ENCODE measurements at places on chromosomes 13 and 19. TPM values are rescaled to one million over a fixed set of nuclear protein-coding genes. Genes with fewer than 3 reads are reported as not detected.

DNA sequence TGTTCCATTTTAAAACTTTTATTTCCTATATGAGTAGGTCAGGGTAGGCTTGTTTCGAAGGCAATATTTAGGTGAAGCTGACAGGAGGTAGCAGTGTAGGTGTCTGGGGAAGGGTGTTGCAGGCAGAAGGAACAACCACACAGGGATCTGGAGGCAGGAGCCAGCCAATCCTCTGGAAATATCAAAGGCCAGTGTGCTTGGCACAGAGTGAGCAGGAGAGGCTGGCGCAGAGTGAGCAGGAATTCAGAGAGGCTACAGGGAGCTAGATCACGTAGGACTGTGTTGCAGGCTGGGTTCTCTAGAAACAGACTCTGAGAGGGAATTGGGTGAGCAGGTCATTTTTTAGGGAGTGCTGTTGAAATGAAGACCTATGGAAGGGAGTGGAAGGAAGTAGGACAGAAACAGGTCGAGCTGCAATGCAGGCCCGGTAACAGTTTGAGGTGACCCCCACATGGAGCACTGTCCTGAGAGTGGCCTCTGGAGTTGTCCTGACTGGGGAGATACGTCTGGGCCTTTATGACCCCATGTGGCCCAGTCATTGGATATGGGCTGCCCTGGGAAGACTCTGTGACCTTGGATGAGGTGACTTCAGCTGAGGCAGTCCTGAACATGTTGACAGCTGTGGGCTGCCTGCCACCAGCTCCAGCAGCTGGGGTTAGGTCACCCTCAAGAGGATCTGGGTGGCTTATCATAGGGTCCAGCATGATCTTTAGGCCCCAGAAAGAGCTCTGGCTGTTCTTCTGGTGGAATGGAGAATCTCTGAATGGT, 51.7 kb downstream of the ERCC5 start:
- no peaks in the 10 kb centered on the region for H3K36me3 ChIP-seq
- peaks cover 3% of the 10 kb centered on the region for H3K4me1 ChIP-seq
- DNase-seq = no peak
- no peak overlapping the region for H3K27ac ChIP-seq
- no peaks in the 10 kb centered on the region for H3K27me3 ChIP-seq
- H3K4me3 ChIP-seq = no peak overlapping the region

The NKPD1 gene
- total RNA-seq = 0.39 TPM

- H3K4me3 ChIP-seq = no peak overlapping the region
- H3K4me1 ChIP-seq = peaks cover 12% of the 10 kb centered on the region
- H3K27ac ChIP-seq = no peak overlapping the region
- H3K36me3 ChIP-seq = no peaks in the 10 kb centered on the region
- H3K27me3 ChIP-seq = no peaks in the 10 kb centered on the region
Observed at GRCh38 chr19:48311384-48311783, 14.0 kb upstream of the EMP3 start.

- H3K36me3 ChIP-seq = peaks cover 3% of the 10 kb centered on the region
- peaks cover 18% of the 10 kb centered on the region for H3K4me1 ChIP-seq
- H3K27ac ChIP-seq = no peak overlapping the region
- no peak for DNase-seq
- H3K4me3 ChIP-seq = peak overlapping the region; percentile 71
- peaks cover 36% of the 10 kb centered on the region for H3K27me3 ChIP-seq
Observed at GRCh38 chr19:1455336-1456120, 5.6 kb downstream of the APC2 start.

The LRRC25 gene
- not detected for total RNA-seq

GRCh38 chr19:8261881-8262280, 46.3 kb downstream of the CD320 start:
- H3K4me1 ChIP-seq = peaks cover 4% of the 10 kb centered on the region
- no peaks in the 10 kb centered on the region for H3K36me3 ChIP-seq
- no peak overlapping the region for H3K4me3 ChIP-seq
- peaks cover 6% of the 10 kb centered on the region for H3K27me3 ChIP-seq
- DNase-seq = no peak

GRCh38 chr19:52410276-52410675, 12.6 kb downstream of the ZNF528 start:
- no peak for DNase-seq
- H3K27me3 ChIP-seq = no peaks in the 10 kb centered on the region
- no peaks in the 10 kb centered on the region for H3K4me1 ChIP-seq
- H3K27ac ChIP-seq = no peak overlapping the region
- peaks cover 16% of the 10 kb centered on the region for H3K36me3 ChIP-seq
- H3K4me3 ChIP-seq = no peak overlapping the region

The CCDC70 gene
- total RNA-seq = not detected

The ACER1 gene
- total RNA-seq = not detected

The C1QTNF9B gene
- not detected for total RNA-seq

DNA sequence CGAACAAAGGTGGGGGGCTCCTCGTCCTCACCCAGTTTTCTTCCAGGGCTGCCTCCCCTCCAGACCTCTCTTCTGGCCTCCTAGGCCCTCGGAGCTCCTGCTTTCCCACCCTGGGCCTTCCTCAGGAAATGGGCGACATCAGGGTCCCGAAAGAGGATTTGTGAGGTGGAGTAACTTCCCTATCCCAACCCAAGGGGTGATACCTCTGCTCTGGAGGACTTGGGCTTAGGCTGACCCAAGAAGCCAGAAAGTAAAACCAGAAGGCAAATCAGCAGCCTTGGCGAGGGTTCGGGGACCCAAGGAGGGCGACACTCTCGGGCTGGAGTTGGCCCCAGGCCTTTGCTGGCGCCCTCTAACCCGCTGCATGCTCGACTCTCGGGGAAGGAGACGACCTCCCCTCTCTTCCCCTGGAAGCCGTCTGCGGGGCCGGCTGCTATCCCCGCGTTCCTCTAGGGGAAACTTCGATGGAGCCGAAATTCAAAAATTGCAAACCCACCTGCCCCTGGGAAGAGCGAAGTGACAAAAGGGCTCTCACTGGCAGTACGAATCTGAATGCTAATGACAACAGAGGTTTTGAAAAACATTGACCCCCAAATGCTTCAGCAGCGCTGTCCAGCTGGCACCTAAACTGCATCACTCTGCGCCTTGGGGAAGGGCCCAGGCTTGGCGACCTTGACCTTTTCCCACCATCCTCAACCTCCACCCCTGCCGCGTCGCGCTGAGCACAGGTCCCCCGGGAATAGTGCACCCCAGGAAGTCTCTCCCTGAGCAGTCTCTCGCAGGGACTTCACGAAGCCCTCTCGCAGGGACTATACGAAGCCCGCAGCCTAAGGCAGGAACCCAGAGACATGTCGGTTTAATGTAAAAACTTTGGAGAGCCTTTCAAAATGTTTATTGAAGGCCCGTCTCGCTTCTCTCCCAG, 2.4 kb downstream of the PDX1 start:
- H3K4me3 ChIP-seq = peak overlapping the region; percentile 19
- peaks cover under 1% of the 10 kb centered on the region for H3K36me3 ChIP-seq
- H3K4me1 ChIP-seq = peaks cover 26% of the 10 kb centered on the region
- no peak for DNase-seq

The FOSB gene
- total RNA-seq = 0.26 TPM

The NOVA2 gene
- total RNA-seq = 25.6 TPM

GRCh38 chr19:51571599-51571998, 516 bp downstream of the ZNF175 start:
- H3K4me1 ChIP-seq = peaks cover 17% of the 10 kb centered on the region
- peaks cover 41% of the 10 kb centered on the region for H3K27me3 ChIP-seq
- no peak for DNase-seq
- H3K27ac ChIP-seq = no peak overlapping the region

GRCh38 chr13:95455782-95456181, 96.7 kb upstream of the CLDN10 start:
- no peak overlapping the region for H3K4me3 ChIP-seq
- DNase-seq = no peak
- H3K36me3 ChIP-seq = peaks cover 8% of the 10 kb centered on the region
- H3K27me3 ChIP-seq = no peaks in the 10 kb centered on the region
- H3K4me1 ChIP-seq = no peaks in the 10 kb centered on the region

The OR4F17 gene
- not detected for total RNA-seq

DNA sequence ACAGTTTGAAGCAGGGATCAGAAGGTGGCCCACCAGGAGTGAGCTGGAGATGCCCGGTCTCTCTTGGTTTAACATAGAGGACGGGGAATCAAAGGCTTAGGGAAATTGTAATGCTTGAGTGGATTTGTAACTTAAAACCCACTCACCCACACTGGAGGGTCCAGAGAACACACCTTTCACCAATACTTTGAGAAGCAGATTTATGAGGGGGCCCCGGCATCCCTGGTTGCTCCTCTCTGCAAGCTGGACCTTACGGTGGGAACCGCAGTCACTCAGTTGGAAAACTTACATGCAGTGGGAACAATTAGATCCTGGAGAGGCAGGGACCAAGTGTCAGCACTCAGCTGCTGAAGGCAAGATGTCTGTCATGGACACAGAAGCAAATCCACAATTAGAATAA, 20.5 kb downstream of the PPP5C start:
- no peak for DNase-seq
- no peaks in the 10 kb centered on the region for H3K27me3 ChIP-seq
- no peak overlapping the region for H3K4me3 ChIP-seq
- H3K36me3 ChIP-seq = peaks cover 4% of the 10 kb centered on the region
- no peak overlapping the region for H3K27ac ChIP-seq
- H3K4me1 ChIP-seq = peaks cover 7% of the 10 kb centered on the region

- peaks cover 20% of the 10 kb centered on the region for H3K27me3 ChIP-seq
- no peaks in the 10 kb centered on the region for H3K4me1 ChIP-seq
- DNase-seq = no peak
- H3K27ac ChIP-seq = no peak overlapping the region
Observed at GRCh38 chr19:31594701-31595100, 245.5 kb upstream of the TSHZ3 start.

DNA sequence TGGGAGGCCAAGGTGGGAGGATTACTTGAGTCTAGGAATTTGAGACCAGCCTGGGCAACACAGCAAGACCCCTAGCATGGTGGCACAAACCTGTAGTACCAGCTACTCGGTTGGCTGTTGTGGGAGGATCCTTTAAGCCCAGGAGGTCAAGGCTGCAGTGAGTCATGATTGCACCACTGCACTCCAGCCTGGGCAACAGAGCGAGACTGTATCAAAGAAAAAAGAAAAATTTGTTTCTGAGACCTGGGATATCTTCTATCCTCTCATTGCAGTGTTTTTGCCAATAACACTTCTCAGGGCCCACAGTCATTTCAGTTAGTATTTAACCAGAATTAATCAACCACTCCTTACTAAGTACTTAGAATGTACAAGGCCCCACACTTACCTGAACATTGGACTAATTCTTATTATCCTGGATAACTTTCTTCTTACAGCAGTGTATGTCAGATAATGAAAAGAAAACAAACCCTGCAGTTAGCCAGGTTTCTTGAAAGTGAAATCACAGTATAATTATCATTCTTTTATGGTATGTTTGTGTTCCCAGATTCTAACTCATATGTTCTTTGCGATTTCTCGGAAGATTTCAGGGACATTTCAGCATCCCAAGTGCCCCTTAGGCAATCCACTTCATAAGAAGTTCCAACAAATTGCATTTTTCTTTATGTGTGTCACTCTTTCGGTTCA, 75.6 kb upstream of the KLF5 start:
- no peaks in the 10 kb centered on the region for H3K4me1 ChIP-seq
- DNase-seq = no peak
- H3K27ac ChIP-seq = no peak overlapping the region

GRCh38 chr19:15136234-15136954, 29.2 kb downstream of the SYDE1 start:
- H3K36me3 ChIP-seq = no peaks in the 10 kb centered on the region
- no peak for DNase-seq
- no peak overlapping the region for H3K27ac ChIP-seq
- H3K27me3 ChIP-seq = peaks cover 18% of the 10 kb centered on the region
- no peaks in the 10 kb centered on the region for H3K4me1 ChIP-seq

DNA sequence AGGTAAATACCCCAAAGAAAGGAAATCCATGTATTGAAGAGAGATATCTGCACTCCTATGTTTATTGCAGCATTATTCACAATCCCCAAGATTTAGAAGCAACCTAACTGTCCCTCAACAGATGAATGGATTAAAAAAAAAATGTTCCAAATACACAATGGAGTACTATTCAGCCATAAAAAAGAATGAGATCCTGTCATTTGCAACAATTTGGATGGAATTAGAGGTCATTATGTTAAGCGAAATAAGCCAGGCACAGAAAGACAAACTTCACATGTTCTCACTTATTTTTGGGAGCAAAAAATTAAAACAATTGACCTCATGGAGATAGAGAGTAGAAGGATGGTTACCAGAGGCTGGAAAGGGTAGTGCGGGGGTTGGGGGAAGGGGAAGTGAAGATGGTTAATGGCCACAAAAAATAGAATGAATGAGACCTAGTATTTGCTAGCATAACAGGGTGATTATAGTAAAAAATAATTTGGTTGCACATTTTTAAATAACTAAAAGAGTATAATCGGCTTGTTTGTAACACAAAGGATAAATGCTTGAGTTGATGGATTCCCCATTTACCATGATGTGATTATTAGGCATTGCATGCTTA, 9.7 kb upstream of the ZNF709 start:
- DNase-seq = no peak
- H3K27ac ChIP-seq = no peak overlapping the region
- peaks cover 2% of the 10 kb centered on the region for H3K36me3 ChIP-seq
- no peaks in the 10 kb centered on the region for H3K27me3 ChIP-seq
- peak overlapping the region; percentile 57 for H3K4me3 ChIP-seq
- H3K4me1 ChIP-seq = peaks cover 15% of the 10 kb centered on the region

Data from neural crest cell (in vitro differentiated cells).